ENCODE measurements at places on chromosomes 1 and 21.

DNA sequence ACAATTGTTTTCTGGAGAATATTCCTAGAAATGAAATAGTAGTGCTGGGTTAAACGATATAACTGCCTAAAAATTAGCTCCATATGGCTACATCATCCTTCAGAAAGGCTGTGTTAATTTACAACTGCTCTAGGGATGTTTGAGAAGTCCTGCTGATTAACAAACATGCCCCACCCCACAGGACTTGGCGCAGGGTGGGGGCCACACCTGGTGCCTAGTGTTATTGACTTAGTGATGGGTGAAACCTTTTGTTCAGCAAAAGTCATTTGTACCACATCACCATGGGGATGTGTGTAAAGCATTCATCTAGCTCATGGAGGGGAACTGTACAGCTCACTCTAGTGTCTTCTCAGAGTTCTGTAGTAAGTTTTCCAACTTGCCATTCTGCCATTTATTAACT, 492.8 kb downstream of the CAMTA1 start:
- DNase-seq, result no peak

DNA sequence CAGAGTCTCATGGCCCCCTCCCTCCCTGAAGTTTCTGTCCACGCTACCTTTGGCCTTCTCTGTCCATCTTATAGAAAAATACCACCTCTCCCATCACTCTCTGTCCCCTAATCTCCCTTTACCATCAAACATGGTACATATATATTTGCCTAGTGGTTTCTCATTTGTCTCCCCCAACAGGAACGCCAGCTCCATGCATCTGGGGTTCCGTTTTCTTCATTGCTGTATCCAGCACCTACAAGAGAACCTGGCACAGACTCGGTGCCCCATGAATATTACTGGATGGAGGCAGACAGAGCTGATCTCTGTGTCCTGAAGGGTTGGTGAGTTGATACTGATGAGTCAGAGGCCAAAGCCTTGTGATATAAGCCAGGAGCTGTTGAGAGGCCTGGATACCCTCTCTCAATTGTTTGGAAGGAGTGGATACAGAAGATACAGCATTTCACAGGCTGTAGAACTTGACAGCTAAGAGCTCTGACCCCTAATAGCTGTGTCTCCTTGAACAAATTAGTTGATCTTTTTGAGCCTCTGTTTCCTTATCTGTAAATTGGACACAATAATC, 21.9 kb downstream of the HEYL start:
- no peak for DNase-seq

GRCh38 chr1:44251989-44252671, 38.9 kb downstream of the DMAP1 start:
- DNase-seq, result no peak

DNA sequence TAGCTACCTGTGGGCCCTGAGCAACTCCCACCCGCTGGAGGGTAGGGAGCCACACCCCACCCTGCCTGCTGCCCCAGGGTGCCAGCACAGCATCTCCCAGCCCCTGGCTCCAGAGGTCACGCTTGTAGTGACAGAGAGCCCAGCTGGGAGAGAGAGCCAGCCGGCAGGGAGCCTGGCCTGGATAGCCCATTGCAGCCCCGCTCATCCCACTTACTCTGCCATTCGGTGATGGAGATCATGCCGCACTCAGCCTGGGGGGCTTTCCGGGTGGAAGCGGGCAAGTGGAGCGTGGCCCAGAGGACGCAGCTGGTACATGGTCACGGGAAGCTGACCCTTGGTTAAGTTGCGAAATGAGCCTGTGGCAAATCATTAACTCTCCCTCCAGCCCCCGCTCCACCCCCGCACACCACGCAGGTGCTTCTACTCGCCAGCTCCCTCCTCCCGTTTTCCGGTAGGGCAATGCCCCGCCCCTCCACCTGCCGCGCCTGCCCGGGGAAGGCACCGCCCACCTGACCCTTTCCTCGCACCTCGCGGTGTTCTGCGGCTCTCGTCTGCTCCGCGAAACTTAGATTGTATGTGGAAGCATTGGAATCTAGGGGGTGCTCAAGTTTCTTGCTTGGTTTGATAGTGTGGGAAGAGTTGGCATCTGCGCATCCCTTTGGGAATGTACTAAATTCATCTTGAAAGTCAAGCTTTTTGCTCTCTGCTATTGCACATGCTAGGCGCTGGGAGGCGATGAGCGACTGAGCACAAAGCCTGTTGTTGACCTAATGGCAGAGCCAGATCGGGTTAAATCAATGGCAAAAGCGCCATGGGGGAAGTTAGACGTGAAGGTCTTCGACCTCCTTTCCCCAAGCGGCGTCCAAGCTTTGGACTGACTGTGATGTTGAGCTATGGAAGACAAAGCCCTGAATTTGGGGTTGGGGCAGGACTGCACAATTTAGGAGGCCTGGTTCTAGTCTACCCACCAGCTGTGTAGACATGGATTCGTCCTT, at the start of gene GOLT1A:
Gene GOLT1A (minus strand): TSS at position 321 of the 995 bp plus-strand sequence. CDS start 82 bp downstream, at position 239.
- DNase-seq, result peak; percentile 83

GRCh38 chr1:30320581-30320890, 402.8 kb downstream of the MATN1 start:
- no peak for DNase-seq

DNA sequence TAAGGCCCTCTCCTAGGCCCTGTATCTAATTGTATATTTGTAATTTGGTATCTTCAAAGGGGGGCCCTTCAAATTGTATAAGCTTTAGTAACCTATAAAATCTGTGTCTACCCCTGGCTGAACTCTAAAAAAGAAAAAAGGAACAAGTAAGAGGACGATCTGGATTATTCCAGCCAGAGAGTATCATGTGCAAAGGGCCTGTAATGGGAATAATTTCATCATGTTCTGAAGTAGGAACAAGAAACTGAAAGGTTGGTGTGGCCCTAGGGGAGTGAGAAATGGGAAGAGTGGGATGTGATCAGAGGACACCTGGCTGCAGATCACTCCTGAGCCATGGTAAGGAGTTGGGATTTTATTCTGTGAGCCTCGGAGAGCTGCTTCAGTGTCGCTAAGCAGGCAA, 14.7 kb downstream of the PTAFR start:
- DNase-seq, result no peak

DNA sequence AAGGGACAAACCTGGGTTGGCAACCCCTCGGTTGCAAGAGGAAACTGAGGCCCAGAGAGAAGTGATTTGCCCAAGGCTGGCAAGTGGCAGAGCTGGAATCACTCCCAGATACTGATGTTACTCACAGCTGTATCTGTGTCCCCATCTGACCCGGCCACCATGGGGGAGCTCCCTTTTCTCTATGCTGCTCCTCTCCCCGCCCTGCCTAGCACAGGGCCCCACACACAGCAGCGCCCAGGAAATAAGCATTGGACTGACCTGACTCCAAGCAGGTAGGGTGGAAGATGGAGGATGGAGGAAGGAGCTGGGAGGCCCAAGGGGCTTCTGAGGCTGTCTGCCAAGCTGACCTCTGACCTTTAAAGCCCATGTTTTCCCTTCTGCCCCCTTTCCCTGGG, 3.0 kb upstream of the FBLIM1 start:
- DNase-seq, result no peak

Measured in fibroblast of skin of right quadriceps (primary cell).